ENCODE measurements at places on chromosomes 1 and 21.
A peak's percentile ranks its signal among the peaks of the same experiment; 100 is the strongest.

- DNase-seq = peak; percentile 11
These were observed 48.0 kb upstream of the ZC3H11B start for GRCh38 chr1:219660666-219661463.

DNA sequence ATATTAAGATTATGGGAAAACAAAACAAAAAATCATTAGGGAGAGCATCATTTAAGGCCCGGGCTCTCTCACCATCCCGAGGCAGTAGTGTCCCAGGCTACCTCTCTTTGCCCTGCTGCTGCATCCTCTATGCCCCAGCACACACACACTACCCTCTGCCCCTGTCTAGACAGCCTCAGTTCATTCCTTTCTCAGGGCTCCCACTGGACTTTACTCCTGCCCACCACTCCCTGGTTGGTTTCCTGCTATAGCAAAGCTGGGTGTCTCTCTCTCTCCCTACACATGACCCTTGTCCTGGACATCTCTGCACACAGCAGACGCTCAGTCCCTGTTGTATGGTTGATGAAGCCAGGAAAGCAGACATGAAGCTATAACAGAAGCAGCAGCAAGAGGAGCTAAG, 30.7 kb downstream of the GNG12 start:
- DNase-seq = no peak

DNA sequence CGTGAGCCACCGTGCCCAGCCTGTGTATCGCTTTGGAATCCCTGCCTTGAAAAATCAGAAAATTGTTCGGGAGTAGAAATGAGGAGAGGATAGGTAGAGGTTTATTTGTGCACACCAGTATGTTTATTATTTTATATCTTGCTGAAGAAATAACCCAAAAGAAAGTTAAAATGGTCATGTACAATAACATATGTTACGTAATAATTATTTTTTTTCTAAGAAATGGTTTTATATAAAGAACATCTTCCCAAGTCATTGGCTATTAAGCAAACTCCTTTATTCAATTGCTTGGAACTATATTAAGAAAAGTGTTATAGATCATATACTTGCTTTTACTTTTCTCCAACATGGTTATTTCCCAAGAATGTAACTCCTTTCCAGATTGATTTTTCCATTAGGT, 171.8 kb downstream of the PHTF1 start:
- no peak for DNase-seq

DNA sequence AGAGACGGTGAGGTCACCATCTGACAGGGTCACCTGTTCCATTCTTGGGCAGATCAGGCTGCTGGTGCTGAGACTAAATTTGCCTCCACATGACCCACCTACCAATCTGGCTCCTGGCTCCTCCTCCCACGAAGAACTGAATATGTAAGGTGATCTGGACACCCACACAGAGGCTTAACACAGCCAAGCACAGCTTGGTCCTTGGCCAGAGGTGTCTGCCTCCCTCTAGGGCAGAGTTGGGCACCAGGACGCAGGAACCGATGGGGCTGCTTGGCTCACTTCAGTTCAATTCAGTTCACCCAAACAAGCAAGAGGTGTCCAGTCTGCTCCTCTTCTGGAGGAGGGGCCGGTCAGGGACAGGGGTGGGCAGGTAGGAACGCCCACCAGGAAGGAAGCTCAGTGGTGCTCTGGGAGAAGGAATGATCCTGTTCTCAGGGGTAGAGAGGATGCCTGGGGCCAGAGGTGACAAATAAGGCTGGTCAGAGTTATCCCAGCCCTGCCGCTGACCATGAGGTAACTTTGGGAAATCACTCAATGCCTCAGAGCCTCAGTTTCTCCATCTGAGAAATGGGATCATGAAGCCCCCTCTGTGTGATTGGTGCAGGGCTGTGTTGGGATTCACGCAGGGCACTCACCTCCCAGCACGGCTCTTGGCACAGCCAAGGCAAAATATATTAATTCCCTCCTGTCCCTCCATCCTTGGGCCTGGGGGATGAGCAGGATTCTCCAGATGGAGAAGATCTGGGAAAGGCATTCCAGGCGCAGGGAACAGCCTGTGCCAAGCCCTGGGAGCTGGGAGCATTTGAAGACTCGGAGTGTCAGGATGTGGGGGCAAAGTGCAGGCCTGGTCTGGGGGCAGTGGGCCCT, 284.5 kb downstream of the PTPRU start:
- DNase-seq = no peak

DNA sequence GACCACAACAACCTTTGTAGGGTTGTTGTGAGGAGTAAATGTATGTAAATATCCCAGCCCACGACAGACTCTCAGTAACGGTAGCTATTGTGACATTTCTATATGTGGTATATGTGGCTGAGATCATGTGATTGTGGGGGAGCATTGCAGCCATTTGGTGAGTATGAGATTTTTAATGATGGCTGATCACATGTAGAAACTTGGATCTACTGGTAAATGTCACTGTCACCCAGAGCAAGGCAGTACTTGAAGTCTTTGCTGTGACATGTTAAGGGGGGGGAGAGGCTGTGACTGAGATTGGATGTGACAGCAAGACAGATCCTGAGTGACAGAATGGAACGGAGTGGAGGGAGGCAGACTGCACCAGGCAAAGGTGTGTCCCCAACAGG, 23.9 kb upstream of the MEF2D start:
- DNase-seq = no peak

- no peak for DNase-seq
These were observed 9.0 kb downstream of the CLIC4 start for GRCh38 chr1:24754229-24754628.

GRCh38 chr1:3679098-3679555, 26.8 kb downstream of the TP73 start:
- DNase-seq = no peak

- no peak for DNase-seq
These were observed 37.9 kb upstream of the EDEM3 start for GRCh38 chr1:184792450-184792969.

DNA sequence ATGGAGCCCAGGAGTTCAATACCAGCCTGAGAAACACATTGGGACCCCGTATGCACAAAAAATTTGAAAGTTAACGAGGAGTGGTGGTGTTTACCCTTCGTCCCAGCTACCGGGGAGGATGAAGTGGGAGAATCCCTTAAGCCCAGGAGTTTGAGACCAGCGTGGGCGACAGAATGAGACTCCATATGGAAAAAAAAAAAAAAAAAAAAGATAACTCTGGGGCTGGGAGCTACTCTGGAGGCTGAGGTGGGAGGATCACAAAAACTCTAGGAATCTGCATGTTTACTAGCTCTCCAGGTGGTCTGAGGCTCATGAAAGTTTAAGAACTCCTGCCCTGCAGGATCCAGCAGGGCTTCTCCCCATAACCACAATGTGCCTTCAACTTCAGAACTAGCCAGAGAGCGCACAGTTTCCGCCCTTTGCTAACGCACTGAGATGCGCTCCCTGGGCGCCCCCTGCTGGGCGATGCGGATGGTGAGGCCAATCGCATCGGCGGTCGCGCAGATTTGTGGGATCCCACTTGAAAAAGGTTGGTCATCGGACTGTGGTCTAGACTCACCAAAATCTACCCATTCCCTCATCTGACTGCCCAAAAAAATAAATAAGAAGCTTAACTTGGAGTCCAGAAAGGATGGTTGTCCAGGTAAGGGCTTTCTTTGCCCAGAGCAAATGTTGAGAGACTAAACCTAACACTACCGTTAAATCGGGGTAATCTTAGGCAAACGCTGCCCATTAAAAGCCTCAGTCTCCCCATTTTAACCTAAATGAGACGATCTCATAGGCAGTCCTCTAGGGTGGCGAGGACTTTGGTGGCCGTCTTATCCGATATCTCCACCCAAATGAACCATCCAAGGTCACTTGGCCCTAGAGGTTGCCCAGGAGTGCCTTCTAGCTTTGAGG, 8.8 kb downstream of the ZNF683 start:
- DNase-seq = peak; percentile 71

- no peak for DNase-seq
These were observed 32.9 kb downstream of the CD244 start for GRCh38 chr1:160829766-160830165.

- no peak for DNase-seq
These were observed 11.8 kb downstream of the SLC6A9 start for GRCh38 chr1:44019466-44019948.

DNA sequence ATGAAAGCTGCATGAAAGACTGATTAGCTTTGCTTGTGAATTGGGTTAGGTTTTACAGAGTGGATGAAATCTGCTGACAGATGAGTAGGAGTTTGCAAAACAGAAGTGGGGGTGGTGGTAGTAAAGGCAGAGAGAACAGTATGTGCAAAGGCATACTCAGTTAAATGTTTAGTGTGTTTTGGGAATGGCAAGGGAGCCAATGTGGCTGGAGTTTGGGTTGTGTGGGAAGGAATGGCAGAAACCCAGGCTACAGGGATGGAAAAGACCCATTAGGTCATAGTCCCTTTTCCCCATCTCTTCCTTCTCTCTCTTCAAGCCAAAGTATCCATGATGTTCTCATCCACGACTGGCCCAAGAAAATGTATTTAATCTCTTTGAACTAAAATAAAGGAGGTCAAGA, 362.2 kb upstream of the LYPLAL1 start:
- no peak for DNase-seq

DNA sequence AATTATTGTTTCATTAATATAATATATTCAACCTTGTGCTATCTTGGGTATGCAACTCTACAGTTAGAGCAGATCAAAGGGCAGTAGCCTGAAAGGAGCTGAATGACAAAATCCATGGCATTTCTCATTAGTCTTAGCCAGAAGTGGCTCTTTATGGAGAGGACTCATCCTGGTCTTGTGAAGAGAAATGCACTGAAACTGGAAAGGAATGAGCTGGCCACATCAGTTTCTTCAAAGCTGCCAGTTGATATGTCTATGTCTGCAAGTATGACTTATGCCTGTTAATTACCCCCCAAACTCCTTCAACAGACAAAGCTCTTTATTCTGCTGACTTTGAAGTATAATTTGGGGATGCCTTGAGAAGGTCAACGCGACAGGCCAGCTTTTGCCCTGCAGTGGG, 119.0 kb upstream of the UBE2U start:
- no peak for DNase-seq

GRCh38 chr1:156894711-156895454, 1.4 kb downstream of the PEAR1 start:
- no peak for DNase-seq

DNA sequence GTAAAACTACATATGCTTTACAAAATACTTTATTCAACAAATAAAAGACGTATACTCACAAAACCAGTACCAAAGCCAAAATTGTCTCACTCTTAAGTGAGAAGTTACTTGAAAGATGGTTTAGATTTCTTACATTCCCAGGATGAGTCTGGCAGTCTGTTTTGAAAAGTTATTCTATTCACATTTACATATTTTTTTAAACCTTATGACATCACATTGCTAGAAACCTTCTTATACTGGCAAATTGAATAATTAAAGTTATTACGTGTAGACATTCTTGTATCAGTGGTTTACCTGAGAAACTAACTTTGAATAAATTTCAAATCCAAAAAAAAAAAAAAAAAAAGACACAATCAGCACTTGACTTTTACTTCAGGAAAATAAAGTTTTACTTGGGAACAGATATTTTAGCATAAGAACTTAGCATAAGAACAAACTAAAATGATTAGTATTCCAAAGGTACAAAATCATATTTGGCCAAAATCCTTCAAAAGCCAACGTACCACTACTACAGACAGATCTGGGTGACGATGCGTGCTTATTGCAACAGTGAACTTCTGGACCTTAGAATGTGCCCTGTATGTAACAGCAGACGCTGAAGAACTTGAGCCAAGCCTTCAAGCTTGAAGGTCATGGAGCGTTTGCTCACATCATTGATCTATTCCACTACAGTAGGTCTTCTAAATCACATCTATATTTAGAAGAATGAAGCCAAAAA, 2.5 kb downstream of the CDC42BPA start:
- DNase-seq = no peak

DNA sequence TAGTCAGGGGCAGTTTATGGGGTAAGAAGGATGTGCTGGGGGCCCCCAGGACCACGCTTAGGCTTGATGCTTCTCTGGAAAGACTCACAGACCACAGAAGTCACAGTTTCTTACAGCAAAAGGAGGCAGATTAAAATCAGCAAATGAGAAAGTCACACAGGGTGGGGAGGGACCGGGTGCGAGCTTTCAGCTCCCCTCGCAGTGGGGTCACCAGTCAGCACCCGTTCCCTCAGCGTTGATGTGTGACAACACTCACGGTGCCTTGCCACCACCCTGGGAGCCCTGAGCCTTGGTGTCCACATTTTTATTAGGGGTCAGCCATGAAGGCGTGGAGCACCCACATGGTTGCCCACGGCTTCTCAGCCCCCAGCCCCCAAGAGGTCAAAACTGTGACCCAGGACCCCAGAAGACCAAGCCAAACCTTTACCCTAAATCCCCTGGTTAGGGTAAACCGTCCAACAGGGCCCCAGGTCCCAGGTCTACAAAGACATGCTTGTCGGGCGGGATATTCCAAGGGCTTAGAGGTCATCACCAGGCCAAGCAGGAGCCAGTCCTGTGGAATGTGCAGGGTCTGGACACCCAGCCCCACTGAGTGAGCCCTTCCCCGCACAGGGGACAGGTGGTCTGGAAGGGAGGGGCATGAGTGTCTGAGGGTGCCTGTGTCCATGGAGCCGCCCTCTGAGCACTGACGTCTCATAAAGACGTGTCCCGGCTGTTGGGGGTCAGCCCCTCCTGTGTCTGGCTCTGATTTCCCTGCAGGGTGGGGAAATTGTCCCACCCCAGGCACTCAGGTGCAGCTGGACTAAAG, 64.5 kb upstream of the ABCG1 start:
- DNase-seq = no peak

DNA sequence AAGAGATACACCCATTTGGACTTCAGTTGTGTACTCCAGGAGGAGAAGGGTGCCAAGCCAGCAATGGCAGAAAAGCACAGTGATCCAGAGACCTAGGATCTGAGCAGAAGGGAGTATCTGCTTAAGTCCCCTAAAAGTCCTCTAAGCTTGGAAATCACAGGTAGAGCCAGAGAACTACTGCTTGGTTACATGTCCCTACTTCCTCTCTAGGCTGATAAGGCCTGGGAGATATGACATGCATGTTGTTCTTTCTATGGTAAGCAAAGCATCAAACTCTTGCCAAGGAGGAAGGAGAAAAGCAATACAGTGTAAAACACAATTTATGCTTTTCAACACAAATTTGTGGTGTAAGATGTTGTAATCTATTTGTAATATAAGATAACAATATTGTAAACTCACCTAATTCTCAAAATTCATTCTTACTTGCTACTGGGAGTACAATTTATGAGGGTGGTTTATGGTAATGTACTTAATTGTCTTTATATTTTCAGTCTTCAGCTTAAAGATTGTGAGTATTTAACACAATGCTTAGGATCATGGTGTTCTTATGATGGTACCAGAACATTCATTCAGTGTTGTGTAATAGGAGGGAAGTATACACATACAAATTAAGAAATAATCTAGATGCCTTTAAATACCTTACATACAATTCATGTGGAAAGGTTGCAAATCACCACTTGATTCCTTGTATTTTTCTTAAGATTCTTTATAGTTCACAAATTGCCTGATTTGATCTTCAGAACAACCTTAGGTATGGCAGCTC, 49.1 kb upstream of the GNG12 start:
- DNase-seq = no peak

- no peak for DNase-seq
These were observed 7.1 kb downstream of the ANGEL2 start for GRCh38 chr1:213008564-213008963.

GRCh38 chr21:18801468-18801867, 397.9 kb upstream of the TMPRSS15 start:
- DNase-seq = no peak

All from activated CD8-positive, alpha-beta memory T cell treated with anti-CD3 and anti-CD28 coated beads for 48 hours (primary cell).